ENCODE measurements at places on chromosomes 11 and 22.

DNA sequence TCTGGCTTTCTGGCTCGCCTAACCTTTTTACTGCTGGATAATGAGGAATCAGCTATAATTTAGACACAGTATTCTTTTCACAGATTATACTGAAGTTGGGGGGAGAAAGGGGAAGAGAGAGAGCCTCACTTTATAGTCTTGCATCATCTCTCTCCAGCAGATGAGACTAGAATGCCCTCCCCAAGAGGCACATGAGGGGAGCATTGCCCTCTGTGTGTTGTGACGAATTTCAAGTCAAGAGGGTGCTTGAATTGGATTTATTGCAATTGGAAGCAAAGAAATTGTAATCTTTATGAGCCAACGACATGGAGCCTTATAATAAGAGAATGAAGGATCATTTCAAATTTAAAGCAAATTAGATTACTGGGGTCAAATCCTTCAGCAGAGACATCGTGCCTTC lies 17.6 kb upstream of the CADM1 start:
- DNase-seq, result no peak

DNA sequence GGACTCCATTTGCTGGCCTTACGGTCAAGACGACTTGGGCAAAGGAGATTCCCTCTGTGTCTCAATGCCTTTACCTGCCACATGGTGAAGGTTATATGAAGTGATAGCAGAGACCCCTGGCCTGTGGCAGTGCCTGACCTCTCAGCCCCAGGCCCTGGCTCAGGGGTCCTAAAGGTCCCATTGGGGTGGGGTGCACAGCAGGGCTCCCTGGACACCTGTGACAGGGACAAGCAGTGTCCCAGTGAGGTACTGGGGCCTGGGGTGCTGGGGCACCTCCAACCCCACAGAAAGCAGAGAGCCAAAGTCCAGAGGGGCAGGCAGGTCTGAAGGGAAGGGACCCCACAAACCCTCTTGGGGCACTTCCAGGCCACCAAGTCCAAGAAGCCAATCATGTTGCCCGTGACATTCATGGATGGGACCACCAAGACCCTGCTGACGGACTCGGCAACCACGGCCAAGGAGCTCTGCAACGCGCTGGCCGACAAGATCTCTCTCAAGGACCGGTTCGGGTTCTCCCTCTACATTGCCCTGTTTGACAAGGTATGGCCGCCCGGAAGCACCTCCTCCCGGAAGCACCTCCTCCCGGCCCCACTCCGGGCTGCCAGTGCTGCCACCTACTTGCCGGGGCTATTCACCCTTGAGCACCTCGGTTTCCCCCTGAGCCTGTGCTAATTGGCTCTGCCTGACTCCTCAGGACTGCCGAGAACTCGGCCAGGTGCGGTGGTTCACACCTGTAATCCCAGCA lies 62.5 kb downstream of the MYO7A start:
- no peak for DNase-seq

- peak; percentile 67 for DNase-seq
Observed at GRCh38 chr11:20353829-20354434, 9.6 kb upstream of the HTATIP2 start.

DNA sequence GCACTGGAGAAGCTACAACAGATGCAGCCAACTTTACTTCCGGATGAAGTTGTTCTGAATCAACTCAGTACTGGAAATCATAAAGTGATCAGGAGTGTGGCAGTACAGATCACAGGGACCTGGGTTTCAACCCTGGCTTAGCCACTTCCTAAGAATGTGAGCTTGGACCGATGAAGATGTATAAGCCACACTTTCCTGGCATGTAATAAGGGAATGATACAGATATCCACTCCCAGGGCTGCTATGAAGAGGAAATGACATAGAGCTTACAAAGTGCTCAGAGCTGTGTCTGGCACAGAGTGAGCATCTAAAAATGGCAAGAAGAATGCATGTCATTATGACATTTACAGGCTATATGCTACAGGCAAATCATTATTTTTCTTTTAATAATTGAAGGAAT lies 378.7 kb downstream of the NTM start:
- no peak for DNase-seq

GRCh38 chr11:122074022-122074421 lies 42.0 kb downstream of the BLID start:
- no peak for DNase-seq

DNA sequence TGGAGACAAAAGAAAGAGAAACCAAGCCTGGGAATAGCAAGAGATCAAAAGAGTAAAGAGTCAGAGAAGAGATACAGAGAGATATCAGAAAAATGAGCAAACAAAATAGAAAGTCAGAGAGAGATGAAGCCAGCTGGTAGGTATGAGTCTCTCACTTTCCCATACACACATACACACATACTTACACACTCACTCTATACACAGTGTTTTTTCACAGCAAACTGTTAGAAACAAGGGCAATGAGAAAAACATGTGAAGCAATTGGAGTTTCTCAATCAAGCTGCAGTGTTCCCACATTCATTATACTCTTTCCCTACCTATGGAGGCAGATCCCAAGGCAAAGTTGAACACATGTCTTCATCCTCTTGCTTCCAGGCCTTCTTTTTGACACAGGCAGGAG lies 2.6 kb upstream of the NLRP10 start:
- peak; percentile 45 for DNase-seq

- peak; percentile 83 for DNase-seq
Observed at GRCh38 chr11:133163463-133164419, 368.6 kb downstream of the OPCML start.

GRCh38 chr11:82981852-82982251 lies 80.3 kb downstream of the DDIAS start:
- no peak for DNase-seq

- no peak for DNase-seq
Observed at GRCh38 chr22:35158336-35158735, 92.4 kb downstream of the ISX start.

DNA sequence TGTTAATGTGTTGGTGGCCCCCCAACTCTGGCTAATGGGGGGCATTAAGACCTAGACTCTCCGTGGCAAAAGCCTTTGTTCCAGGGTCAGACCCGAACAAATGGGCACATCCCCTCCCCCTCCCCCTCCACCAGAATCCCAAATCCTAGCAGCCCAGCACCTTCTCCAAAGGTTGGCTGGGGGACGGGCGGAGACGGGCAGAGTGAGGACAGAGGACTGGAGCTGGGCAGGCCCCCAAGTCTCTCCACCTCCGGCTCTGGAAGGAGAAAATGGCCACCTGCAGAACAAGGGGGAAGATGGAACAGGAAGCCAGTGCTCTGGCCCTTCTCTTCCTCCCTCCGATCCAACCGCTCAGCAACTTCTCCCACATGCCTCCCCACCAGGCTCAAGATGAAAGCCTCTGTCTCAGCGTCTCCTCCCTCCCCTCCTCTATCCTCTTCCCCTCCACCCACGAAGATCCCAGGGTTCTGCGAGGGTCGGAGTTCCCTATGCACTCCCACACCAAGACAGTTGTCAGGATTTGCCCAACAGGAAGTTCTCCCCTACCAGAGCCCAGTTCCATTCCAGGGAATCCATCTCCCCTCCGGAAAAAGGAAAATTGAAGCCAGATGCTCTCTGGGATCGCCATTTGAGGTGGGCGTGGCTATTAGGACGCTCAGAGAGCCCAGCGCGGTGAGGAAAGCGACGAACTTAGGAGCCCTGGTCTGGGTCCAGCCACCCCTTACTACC lies 20.1 kb downstream of the ADA2 start:
- DNase-seq, result no peak

GRCh38 chr22:22168941-22169867 lies 75.4 kb upstream of the VPREB1 start:
- peak; percentile 50 for DNase-seq

GRCh38 chr22:46974631-46975585 lies 212.5 kb downstream of the TBC1D22A start:
- DNase-seq, result no peak

DNA sequence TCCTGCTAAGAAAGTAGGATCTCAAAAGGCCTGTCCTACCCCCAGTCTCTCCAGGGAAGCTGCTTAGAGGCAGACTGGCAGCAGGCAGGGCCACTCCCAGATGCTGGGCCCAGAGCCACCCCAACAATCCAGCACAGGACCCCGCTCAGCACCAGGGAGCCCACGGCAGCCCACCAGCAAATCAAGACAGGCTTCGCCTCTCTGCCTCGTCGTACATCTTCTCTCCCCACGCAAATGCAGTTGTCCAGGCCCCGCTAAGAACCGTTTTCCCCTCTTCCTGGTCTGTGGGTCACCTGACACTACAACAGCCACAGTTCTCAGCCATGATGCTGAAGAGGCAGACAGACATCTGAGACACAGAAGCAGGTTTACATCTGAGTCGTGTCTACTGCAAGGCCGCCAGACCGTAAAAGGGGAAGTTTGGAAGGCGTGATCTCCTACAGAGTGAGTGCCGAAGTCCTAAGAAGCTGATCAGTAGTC lies 51.1 kb downstream of the IGSF9B start:
- no peak for DNase-seq

DNA sequence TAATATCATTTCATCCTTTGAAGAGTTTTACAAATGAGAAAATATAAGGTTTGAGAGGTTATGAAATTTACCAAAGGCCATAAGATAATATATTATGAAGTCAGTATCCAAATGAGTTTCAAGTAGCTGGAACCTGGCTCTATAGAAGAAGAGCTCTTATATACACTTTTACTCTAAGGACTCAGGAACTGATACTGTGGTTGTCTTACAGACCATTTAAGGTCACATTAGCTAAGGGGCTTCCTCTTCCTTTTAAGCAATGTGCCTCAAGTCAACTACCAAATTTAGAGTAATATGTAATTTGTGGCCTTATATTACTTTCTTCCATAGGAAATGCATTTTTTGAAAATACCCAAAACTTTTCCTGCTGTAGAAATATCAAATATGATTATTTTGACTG lies 369.3 kb downstream of the DLG2 start:
- DNase-seq, result peak; percentile 47

DNA sequence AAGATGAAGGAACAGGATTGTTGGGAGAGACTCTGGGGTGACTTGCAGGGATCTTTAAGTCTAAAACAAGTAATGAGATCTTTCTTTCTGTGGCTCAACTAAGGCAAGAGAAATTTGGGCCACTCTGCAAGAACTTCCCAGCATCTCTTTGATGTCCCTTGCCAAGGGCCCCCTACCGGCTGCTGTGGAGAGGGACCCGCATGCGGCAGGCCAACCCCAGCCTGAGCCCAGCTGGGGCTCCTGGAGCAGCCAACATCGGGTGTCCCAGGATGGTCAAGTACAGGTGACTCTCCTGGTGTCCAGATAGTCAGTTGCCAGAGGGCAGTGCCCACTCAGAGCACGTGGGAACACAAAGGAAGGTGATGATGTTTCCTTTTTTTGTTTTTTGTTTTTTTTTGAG lies 363.2 kb downstream of the TBC1D22A start:
- no peak for DNase-seq

DNA sequence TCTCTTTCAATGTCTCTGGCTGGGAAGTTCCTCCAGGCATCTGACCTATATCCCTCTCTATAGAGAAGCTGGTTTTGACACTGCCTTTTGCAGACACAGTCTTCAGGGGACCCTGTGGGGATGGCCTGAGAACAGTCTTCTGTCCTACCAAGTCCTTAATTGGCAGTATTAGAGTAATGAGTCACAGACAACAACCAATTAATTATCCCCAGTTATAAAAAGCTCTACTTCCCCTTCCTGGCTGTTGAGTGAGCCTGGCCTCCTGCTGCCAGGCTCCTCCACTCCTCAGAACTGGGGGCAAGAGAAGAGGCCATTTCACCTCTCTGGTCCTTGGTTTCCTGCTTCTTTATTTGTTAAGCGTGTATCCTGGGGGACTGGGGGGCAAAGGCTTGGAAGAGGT lies 41.2 kb upstream of the KLHL35 start:
- DNase-seq, result peak; percentile 61

GRCh38 chr11:73859671-73860070 lies 17.0 kb downstream of the COA4 start:
- DNase-seq, result no peak

DNA sequence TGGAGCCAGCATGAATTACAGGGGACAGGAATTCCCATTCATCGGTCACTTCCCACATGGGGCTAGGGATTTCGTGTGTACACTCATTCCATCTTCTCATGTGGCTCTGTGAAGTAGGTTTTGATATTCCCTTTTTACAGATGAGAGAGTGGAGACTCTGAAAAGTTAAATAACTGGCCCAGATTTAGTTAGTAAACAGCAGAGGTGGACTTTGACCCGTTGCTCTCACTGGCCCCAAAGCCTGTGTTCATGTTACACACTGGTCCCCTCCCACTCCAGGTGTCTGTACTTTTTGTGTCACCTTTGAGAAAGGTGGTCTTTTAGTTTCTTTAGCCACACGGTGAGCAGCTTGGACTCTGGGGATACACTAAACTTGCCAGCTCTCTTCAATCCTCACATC lies 108.5 kb downstream of the MICAL2 start:
- no peak for DNase-seq

DNA sequence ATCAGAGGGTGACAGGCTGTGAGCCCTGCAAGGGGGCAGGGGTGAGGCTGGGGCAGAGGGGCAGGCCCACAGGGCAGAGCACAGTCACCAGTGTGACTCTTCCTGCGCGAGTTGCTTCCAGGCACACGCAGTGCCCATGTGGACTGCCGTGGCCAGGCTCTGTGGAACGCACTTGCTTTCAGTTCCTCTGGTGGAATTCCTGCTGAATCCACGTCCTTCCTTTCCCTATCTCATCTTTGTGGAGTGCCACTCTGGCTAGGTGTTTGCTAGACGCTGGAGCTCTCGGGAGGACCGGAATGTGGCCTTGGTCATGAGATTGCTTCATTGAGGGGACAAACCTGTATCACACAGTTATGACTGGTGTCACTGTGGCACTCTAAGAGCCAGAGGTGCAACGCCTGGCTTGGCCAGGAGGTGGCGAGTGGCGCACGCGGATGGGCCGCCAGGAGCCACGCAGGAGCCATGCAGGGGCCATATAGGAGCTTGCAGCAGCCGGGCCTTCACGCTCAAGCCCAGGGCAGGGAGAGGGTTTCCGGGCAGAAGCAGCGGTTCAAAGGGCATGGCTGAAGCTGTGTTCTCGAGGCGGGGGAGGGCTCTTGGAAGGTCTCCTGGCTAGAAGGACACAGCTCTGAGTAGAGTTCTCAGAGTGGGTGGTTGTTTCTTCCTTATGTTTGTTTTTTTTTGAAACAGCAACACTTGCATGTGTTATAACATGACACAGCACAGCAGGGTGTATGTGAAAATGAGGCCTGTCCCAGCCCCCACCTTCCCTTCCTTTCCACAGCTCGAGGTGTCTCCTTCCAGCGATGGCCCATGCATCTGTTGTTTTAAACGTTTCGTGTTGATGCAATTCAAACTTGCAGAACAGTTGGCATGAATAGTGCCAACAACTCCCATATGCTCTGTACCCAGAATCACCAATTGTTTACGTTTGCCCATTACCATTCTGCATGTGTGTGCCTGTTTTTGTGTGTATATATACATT lies 36.2 kb downstream of the TBC1D22A start:
- DNase-seq, result peak; percentile 88

GRCh38 chr11:46902694-46903093 lies 15.7 kb downstream of the LRP4 start:
- DNase-seq, result no peak

DNA sequence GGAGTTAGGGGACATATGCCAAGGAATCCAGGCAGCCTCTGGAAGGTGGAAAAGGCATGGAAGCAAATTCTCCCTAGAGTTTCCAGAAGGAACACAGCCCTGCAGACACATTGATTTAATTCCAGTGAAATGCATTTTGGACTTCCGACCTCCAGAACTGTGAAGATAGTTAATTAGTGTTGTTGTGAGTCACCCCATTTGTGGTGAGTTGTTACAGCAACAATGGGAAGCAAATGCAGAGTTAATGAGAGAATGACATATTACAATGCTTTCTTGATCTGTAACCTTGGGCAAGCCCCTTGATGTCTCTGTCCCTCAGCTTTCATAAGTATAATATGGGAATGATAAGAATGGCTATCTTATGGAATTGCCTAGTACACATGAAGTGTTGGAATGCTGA lies 178.7 kb downstream of the KIRREL3 start:
- no peak for DNase-seq
